ENCODE measurements at places on chromosomes 1 and 21.

DNA sequence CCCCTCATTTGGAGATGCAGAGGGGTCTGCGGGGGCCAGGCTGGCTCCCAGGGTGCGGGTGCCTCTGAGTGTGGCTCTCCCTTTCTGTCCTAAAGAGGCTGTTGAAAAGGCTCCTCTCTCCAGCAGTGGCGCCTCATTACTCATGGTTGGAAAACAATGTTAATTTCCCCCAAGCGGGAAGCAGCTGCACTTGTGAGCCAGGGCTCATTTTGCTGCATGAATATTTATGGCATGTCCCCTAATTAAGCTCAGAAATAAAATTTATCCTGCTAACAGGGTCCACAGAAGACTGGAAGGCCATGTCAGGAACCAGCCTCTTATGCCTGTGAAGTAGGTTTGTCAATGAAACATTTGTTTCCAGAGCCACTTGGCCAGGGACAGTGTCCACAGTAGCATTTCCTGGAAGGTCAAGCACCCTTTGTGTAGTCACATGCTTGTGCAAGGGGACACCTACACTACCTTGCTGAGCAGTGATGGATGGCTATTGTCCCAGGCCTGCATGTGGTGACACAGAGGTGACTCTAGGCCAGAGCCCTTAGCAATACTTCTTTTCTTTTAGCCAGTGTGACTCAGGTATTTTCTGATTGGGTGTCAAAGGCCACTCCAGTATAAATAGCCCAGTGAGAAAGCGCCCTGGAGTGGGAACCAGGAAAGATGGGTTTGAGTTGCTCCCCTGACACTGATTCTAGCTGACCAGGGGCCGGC lies 259.0 kb downstream of the FOXD2 start:
- no peak for DNase-seq

GRCh38 chr21:42389449-42389835 lies 6.4 kb downstream of the TMPRSS3 start:
- DNase-seq: no peak

GRCh38 chr21:20377250-20377649 lies 621.0 kb upstream of the NCAM2 start:
- no peak for DNase-seq

DNA sequence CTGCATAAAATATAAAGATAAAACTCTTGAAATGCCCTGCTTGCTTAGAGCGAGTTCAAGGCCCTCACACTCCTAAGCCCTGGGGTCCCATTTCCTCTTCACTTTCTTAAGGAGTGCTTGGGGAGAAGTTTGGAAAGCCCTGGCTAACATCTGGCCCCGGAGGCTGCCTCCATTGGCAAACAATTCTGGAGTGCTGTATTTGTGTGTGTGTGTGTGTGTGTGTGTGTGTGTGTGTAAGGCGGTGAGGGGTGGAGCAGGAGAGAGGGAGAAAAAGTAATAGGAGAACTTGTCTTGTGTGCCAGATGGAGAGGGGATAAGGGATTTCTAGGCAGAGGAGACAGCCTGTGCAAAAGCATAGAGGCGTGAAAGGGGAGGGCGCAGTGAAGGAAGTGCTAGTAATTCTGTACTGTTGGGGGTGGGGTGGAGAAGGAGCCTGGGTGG lies 578 bp upstream of the TRIM62 start:
- DNase-seq: no peak

- no peak for DNase-seq
Measured at GRCh38 chr1:211332036-211332616, 5.5 kb downstream of the TRAF5 start.

DNA sequence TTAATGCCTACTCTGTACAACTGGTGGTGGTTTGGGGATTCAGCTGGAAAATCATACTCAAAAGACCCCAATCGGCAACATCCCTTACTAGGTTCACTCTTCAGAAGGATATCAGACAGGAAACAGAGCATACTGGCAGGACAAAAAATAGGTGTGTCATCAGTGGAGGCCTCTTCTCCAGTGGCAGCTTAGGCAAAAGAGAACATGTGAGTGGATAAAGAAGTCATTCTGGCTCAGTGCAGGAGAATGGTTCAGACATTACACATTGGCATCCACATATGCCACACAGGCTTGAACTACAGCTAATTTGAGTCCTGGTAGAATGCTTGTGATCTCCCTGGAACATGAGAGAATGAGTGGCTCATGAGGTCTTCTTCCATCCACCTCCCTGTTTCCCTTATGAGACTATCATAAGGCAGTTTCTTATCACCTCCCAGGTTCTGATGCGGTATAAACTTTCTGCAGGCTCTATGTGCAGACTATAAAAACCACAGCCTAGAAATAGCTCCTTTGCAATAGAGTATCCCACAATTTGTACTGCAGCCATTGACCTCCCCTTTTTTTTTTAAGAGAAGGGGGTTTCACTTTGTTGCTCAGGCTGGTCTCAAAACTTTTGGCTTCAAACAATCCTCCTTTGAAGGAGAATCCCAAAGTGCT lies 24.7 kb downstream of the VAMP4 start:
- DNase-seq: no peak

DNA sequence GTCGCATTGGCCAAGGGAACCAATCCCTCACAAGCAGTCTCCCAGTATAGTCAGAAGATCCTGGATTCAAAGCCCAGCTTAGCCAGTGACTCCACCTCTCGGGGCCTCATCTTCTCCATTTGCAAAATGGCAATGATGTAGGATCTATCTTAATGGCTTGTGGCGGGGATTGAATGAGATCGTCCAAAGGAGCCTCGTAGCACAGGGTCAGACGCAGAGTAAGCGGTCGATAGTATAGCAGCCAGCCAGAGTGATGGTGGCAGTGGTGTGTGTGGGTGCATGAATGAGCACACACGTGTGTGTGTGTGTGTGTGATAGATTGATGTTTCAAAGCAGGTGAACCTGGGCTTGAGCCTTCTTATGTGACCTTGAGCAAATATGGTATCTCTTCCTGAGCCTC lies 79.8 kb upstream of the WNT4 start:
- no peak for DNase-seq

DNA sequence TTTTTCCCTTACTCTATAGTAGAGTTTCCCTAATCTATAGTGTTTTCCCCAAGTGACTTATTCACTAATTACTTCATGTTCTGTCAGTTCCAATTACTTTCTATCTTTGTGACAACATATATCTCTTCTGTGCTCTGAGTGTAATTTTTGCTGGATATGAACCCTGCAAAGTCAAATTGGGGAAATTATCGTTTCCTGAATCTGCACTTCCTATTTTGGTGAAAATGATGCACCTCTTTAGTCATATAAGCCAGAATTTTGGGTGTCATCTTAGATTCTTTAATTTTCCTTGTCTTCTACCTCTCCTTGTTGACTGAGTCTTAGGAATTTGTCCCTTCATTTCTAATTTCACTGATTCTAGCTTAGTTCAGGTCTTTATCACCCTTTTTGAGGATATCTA lies 33.4 kb upstream of the PRKACB start:
- no peak for DNase-seq

- DNase-seq: no peak
Measured at GRCh38 chr1:34926156-34926555, 3.3 kb downstream of the DLGAP3 start.

DNA sequence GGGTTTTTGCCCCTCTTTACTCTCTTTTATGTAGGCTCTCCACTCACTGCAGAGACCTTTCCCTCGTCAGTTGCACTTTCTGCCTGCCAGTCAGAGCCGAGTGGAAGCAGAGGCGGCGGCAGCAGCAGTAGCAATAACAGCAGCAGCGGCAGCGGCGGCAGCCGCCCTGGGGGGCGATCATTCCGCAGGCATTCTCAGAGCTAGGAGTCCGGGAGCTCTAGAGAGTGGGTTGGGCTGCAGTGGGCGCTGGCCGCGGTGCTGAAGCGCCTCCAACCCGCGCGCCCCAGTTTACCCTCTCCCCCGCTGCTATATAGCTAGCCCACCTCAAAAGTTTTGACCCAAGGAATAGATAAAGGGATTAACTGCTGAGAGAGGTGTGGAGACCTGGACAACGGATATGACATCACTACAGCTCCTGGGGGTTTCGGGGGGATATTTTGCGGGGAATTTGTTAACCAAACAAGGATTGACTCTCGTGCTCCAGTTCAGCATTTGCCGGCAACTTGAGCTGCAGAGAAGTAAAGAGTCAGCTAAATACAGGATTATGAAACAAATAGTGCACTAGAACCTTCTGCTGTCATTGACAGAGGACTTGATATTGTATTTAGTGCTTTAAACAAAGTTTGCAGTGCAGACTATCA lies at the start of gene OLFM3:
Gene OLFM3, minus strand, starts transcription at position 102 of the 641 bp plus-strand sequence.
- DNase-seq: no peak

- no peak for DNase-seq
Measured at GRCh38 chr1:51859333-51859732, 19.2 kb downstream of the NRDC start.

Data from C1 segment of cervical spinal cord (tissue), 14 donors.